ENCODE measurements at places on chromosomes 4 and X. TPM values are rescaled to one million over a fixed set of nuclear protein-coding genes. Genes with fewer than 3 reads are reported as not detected.

- DNase-seq, result no peak
These were observed 254.4 kb upstream of the CXXC4 start for GRCh38 chr4:104749062-104749461.

Gene MID2
- total RNA-seq, result 45.8 TPM

Gene FAM114A1
- total RNA-seq, result 283 TPM

Gene GYG2
- total RNA-seq, result 2.2 TPM

- no peak for DNase-seq
These were observed 351.0 kb downstream of the GASK1B start for GRCh38 chr4:157821814-157822213.
